Uterus (tissue), 4 donors: ENCODE measurements at places on chromosomes 5 and 9.

DNA sequence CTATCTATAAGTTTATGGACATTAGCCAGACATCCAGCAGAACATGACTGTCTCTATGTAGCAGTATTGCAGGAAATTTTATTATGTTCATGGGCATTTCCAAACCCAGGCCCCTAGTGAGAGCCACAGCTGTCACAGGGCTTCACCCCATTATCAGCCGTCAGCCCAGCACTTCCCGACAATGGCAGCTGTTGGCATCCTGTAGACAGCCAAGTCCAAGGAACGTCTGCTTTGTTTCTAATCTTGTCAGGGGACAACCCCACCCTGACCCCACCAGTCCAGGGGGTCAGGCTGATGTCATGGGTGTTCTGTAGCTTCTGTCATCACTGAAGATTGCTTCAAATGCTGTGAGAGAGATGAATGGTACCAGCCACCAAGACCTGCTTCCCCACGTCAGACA is 565.3 kb upstream of the BRINP1 start:
- DNase-seq = no peak

DNA sequence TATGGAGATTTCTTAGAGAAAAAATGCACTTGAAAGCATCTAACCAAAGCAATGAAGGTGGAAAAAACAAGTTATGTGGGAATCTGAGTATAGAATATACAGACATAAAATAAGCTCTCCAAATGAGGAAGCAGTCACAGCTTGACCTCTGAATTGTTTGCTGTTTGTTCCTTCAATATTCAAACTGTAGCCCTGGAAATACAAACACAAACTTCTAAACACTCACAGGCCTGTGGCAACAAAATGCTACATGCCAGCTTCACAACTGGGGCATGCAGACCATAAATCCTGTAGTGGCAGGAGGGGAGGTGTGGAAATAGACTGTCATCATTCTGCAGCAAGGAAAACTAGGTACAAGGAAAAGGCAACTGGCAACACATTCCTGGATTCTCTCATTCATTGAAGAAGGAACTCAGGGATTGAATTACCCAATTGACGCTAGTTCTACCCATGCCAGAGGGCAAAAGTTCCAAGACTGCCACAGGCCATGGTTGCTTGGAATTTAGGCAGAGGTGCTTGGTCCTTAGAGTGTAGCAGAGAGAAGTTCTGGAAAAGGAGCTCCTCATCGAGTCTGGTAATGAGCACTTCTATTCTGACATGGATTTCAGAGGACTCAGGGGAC is 349.6 kb downstream of the PDE4D start:
- DNase-seq = no peak

DNA sequence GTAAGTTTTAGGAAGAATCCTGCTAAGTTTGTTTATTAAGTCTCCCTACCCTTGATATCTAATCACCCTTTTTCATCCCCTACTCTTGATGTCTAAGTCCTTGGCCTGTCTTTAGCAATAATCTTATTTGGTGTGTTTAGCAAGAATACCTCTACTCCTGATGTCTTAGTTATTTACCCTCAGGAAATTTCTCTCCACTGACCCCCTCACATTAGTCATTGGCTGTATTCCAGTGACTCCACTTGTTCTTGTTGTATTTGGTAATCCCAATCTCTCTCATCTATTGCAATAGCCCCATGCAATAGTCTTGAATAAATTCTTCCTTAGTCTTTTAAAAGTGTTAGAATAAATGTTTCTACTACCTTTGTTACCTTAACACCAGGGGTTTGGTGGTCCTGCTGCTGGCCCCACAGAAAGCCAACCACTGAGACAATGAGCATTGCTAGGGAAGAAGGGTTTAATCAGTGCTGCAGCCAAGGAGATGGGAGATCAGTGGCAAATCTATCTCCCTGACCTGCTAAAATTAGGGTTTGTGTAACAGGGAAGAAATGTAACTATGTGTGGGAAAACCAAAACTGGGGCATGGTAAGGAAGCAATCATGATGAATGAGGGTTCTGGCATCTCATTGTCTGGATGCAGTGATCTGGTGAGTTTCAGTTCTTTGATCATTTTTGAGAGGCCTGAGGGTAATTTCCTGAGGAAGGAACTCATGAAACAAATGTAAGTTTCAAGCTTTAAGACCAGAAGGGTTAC is 236.4 kb upstream of the DAB2 start:
- no peak for DNase-seq

DNA sequence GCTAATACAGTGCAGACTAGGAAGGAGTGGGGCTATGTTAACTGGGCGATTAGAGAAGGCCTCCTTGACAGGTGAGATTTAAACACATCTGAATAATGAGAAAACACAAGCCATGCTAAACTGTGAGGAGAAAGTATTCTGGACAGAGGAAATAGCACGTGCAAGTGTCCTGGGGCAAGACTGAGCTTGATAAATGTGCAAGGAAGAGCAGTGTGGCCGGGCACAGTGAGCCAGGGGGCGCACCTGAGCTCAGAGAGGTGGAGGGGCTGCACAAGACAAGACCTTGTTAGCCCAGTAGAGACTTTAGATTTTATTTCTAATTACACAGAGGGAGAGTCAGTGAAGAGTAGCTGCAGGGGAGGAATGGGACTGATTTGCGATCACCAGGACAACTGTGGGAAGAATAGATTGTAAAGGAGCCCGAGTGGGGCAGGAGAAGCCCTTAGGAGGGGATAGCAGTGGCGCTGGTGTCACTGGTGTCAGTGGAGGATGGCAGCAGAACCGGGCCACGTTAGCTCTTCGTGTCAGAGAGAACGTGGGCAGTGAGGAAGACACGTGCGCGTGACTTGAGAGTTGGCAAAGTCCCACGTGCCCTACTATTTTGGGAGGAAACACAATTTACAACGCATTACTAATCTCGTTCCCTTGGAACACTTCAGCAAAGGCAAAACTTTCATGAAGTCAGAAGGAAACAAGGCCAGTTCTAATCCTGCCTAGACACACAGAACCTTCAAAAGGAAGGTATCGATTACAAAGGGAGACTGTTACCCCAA is 17.9 kb upstream of the C5orf47 start:
- DNase-seq = peak; percentile 38

DNA sequence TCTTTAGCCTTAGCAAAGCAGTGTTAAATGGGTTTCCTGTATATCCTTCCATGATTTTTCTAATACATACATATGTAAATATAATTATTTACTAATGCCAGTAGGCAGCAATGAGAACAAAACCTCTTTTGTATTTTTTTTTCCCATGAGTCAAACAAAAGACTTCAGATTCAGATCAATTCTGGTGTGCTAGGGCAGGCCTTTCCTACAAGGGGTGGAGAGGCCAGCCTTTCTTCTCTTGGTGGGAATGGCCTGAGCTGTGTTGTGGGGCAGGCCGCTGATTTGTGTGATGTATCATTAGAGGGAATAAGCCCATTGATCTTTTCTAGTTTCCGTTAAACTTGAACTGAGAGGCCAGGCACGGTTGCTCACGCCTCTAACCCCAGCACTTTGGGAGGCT is 115.5 kb upstream of the DMRT1 start:
- DNase-seq = no peak
